Stimulated activated naive CD8-positive, alpha-beta T cell treated with anti-CD3 and anti-CD28 coated beads, Interleukin-15, amount 100 ng/mL, for 72 hours (primary cell): ENCODE measurements at places on chromosomes 5 and 9.

DNA sequence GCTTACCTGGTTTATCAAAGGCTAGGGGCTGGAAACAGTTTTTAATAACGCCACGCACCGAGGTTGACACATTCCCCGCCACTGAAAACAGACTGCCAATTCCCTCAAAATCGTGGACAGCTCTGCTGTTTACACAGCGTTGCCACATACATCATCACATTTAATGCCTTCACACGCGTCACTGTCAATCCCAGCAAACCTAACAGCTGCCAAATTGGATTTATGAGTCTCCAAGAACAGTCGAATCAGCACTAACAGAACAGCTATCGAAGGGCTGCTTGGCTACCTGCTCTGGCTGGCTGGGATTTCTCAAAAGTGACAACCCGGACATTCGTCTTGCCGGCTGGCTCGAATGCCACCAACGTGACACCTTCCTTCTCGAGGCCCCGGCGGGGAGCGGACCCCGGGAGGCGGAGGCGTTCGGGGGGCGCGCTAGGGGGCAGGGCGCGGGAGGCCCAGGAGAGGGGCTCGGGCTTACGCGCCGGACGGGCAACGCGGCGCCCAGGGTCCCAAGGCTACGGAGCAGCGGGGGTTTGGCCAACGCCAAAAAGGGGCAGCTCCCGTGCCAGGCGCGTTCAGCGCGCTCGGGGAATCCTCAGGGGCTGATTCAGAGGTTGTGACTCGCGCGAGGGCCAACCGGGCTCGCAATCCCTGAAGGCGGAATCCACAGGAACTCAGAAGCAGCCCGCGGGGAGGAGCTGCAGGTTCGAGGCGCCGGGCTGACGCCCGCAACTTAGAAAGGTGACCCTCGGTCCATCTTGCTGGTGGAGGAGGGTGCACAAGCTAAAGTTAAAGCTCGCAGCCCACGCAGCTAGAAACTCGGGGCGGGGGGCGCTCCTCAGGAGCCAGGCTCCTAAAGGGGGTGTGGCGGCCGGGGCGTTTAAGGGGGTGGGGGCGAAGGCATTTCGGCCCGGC lies 1.2 kb downstream of the CDC14B start:
- peak; percentile 10 for DNase-seq

DNA sequence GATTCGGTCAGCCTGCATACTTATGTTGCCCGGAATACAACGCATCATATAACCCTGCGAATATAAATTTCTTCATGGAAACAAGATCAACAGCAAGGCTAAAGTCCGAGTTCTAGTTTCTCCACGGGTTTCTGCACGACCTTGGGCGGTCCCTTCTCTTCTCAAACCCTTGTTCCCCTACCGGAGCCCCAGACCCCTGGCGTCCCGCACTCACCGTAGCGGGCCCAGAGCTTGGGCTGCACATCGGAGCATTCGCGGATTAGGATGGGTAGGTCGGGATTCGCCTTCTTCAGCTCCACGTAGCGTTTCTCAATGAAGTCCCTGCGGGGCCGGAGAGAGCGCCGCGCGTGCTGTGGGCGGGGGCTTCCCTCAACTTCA lies 399 bp downstream of the NDUFA2 start:
- DNase-seq: no peak

DNA sequence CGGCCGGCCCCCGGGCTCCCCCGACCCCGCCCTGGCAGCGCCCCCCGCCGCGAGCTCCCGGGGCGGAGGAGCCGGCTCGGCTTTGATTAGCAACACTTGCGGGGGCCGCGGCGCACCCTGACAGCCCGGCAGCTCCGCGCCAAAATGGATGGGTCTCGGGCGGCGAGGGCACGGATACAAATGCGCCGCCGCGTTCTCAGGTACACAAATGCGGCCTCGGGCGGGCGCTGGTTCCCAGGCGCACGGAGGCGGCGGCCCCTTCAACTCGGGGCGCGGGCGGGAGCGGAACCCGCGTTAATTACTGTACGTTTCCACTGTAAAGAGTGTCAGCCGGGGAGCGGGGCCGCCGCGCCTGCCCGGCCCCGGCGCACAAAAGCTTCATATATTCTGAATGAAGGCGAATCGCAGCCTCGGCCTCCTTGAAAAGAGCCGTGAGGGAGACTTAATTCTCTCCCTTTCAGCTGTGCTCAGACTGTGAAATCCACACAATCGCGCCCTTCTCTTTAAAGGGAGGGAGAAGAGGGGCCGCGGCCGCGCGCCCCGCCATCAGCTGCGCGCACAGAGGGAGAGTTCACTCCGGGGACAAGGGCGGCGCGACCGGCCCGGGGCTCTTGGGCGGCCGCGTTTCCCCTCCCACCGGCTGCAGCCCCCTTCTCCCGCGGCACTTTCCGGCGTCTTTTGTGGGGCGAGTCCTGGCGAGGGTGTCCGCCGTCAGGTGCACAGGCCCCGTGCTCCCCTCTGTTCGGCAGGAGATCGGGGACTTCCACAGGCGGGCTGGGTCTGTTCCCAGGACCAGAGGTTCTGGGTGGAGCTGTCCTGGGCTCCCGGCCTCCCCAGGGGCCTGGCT lies 27.0 kb downstream of the MSX2 start:
- no peak for DNase-seq

- no peak for DNase-seq
Observed at GRCh38 chr5:18764161-18764560, 1129.9 kb downstream of the TAF11L14 start.

DNA sequence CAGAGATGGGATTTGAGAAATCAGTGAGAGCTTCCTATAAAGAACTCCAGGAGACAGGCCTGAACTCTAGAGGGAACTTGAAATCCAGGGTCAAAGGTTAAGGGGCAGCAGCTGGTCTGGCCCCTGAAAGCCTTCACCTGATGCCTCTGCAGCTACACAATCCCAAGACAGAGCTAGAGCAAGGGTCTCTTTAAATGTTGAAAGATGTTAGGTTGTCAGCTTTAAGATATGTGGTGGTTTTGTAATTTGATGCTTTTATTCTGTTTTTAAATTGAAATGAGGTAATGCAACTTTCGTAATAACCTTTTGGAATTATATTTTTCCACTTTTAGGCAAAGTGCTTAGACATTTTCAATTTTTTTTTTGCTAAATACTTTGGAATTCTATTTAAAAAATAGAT lies 2.4 kb downstream of the SOWAHA start:
- no peak for DNase-seq

GRCh38 chr5:86112249-86112648 lies 505.5 kb upstream of the COX7C start:
- no peak for DNase-seq

DNA sequence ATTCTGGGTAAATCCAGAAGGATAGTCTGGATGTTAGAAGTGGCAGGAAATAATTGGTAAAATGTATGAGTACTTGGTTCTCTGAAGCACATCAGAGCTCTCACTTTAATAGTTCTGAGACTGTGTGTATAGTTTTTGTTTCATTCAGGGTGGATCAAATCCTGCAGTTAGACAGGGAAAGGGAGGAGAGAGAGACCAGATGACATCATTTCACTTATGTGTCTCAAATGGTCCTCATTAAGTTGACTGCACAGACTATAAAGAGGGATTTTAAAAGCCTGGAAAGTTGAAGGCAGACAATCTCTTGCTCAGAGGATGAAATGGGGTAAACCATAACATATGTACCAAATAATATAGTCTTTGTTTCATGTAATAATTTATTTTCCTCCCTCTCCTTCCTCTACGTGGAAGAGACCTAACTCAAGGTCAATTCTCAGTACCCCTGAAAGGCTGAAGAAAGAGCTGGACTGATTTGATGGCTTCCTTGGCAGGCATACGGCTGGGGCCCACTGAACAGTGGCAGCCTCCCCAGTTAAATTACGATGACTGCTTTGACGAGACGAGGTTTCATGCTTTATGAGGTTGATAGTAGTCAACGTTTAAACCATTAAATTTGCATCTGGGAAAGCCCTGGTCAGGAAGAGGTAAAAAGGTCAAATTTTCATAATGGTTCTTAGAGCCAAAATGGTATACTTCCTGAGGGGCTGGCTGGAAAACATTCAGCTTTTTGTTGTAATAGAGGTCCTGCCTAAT lies 395.1 kb upstream of the RPS23 start:
- DNase-seq: peak; percentile 7
